ENCODE measurements at places on chromosomes 5 and 9. TPM values are rescaled to one million over a fixed set of nuclear protein-coding genes. Genes with fewer than 3 reads are reported as not detected.
A peak's percentile ranks its signal among the peaks of the same experiment; 100 is the strongest.

GRCh38 chr5:151541571-151541970 is 49.6 kb downstream of the FAT2 start:
- no peak for DNase-seq

DNA sequence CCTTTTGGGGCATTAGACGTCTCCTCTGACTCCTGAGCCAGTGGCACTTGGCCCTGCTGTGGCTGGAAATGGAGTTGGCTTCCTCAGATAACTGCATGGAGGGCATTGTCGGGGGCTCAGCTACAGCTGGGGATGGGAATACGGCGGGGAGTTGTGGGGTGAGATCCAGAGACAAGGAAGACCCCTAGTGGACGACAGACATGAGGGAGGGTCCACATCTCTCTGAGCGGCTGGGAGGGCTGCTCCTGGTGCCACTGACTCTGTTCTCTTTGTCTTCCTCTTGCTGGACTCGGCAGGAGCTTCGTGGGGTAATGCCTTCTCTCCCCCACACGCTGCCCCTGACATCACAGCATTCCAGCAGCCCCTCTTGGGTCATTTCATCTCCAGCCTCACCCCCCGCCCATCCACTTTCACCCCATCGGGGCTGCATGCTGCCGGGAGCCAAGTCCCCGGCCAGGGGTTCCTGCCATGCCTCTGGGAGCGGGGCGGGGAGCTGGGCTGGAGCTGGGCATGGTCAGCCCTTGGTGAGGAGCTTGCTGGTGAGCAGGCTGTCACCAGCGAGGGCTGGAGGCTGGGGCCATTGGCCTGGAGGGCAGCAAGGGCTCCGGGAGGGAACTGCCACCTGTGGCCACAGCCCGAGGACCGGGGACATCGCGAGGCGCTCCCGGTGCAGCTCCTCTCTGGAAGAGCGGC is 172.3 kb downstream of the CACNA1B start:
- no peak for DNase-seq

DNA sequence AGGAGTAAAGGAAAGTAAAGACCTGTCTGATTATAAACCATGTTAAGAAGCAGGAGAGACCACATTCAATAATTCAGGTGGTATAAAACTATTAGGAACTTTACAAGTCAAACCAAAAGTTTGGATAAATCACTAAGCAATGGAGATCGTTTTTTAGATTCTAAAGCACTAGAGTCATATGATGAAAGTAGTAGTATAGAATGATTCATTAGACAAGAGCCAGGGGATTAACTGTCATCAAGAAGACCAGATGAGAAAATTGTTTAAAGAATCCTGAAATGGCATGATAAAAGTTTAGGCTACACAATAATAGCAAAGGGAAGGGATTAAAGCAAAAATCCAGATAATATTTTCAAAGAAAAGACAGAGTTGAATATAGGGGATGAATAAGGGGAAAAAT is 12.9 kb upstream of the CARNMT1 start:
- DNase-seq, result no peak

GRCh38 chr5:95940758-95941682 is 20.6 kb downstream of the ELL2 start:
- DNase-seq, result peak; percentile 37

- DNase-seq, result no peak
Observed at GRCh38 chr5:14131855-14132503, 11.2 kb upstream of the TRIO start.

DNA sequence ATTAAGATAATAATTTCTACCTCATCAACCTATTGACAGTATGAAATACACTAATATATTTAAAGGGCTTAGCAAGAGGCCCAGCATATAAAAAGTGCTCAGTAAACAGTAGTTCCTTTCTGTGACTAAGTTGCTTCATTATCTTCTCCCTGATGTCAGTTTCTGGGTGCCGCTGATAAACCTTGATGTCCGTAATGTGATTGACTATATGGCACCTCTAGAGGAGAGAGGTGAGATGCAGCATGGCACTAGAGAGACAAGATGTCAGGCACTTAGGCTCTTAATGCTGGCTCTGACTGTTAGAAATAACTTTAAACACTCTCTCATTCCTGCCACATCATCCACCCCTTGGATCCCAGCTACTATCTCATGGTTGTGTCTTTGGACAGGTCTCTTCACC is 455.9 kb upstream of the KLF4 start:
- DNase-seq, result no peak

- no peak for DNase-seq
Observed at GRCh38 chr9:134752471-134753168, 111.0 kb downstream of the COL5A1 start.

DNA sequence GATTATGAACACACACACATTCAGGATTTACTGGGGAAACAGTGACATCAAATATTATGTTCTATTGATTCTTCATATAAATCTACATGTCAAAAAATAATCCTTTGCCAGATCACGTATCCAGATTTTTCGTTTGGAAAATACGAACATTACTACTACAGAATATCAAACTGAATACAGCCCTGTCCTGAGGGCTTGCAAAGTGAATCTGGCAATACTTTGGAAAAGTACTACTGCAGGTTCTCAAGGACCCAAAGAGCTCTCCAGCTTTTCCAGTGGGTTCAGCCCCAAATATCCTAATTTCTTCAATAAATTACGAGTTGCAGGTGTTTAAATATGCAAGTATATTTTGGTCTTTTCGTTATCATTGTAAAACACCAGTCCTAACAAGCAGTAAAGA is 411 bp upstream of the NDUFS4 start:
- no peak for DNase-seq

GRCh38 chr5:82821846-82822633 is 255.2 kb downstream of the TMEM167A start:
- DNase-seq, result no peak

DNA sequence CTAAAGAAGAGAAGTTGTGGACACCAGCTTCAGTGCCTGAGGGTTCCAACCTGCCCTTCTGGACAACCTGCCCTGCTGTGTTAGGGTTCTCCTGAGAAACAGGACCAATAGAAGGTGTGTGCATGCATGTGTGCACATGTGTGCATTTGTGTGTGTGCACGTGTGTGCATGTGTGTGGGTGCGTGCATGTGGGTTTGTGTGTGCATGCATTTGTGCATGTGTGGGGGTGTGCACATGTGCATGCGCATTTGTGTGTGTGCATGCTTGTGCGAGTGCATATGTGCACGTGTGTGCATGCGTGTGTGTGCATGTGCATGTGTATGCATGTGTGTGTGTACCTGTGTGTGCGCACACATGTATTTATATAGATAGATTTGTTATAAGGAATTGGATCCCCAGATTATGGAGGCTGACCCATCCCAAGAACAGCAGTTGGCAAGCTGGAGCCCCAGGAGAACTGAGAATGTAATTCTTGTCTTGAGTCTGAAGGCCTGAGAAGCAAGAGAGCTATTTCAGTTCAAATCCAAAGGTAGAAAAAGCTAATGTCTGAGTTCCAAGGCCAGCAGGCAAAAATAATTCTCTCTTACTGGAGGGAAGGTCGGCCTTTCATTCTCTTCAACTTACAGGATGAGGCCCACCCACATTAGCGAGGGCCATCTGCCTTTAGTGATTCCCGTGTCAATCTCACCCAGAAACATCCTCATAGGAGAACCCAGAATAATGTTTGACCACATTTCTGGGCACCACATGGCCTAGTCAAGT is 62.9 kb upstream of the SYNPO start:
- DNase-seq, result no peak

GRCh38 chr5:103232393-103232999 is 26.1 kb upstream of the MACIR start:
- DNase-seq, result no peak

DNA sequence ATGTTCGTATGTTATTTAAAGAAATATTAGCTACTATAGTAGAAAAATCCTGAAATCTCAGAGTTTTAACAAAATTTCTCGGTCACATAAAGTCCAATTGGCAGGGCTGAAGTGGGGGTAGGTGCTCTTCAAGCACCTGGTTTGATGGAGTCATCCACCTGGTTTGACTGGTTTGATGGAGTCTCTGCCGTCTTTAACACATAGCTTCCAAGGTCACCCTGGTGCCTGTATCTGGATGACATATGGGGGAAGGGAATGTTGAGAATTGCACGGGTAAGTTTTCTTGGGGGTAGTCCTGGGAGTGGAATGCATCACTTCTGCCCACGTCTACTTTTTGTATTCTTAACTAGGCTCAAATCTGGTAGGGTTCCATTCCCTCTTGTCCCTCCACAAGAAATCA is 351.2 kb downstream of the SH3GL2 start:
- DNase-seq, result no peak

The CERCAM gene
- 5.4 TPM for total RNA-seq

The RGMB gene
- 19.3 TPM for total RNA-seq

The SHISAL2B gene
- 5.0 TPM for total RNA-seq

The TAF11L5 gene
- total RNA-seq, result not detected

The MUSK gene
- total RNA-seq, result not detected

The BTNL8 gene
- total RNA-seq, result 0.26 TPM

The DRD1 gene
- not detected for total RNA-seq

The HMCN2 gene
- 8.6 TPM for total RNA-seq

The PCDHB5 gene
- 2.9 TPM for total RNA-seq

The CCDC180 gene
- 5.9 TPM for total RNA-seq

The NR5A1 gene
- 0.37 TPM for total RNA-seq

The MOB3B gene
- total RNA-seq, result 9.8 TPM

The PCDH12 gene
- not detected for total RNA-seq

The C5orf58 gene
- 1.4 TPM for total RNA-seq

Measured in H9 (cell line).